Activated CD4-positive, alpha-beta T cell treated with anti-CD3 and anti-CD28 coated beads, Interleukin-2, amount 50 U/mL, for 4 hours (primary cell): ENCODE measurements at places on chromosomes 16 and 17.

DNA sequence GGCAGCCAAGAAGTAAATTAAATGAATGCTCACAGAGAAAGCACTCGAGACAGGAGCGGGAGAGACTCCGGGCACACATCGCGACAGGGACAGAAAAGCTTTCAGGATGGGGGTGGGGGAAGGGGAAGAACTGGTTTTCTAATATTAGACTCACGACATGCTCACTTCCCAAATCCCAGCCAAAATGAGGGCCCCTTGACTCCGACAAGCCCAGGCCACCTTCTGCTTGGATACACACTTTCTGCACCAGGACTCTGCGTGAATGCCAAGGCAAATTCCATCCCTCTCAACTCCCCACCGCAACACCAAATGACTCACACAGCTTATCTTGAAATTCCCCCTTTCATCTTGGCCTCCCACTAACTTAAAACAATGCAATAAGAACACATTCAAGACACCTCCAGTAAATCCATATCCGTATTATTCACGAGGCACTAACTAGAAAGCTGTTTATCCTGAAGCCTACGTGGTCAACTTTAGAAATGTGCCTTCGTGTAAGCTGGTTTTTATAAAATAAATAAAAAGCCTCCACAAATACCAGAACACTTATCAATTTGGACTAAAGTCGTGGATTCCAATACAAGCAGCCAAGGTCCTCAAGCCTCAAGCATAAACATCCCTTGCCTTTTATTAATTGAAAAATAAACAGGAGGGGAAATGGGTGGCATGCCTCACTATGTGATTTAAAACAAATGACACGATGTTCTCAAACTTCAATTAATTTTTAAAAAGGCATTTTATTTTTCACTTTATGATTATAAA is 46.1 kb downstream of the NXN start:
- DNase-seq, result no peak

DNA sequence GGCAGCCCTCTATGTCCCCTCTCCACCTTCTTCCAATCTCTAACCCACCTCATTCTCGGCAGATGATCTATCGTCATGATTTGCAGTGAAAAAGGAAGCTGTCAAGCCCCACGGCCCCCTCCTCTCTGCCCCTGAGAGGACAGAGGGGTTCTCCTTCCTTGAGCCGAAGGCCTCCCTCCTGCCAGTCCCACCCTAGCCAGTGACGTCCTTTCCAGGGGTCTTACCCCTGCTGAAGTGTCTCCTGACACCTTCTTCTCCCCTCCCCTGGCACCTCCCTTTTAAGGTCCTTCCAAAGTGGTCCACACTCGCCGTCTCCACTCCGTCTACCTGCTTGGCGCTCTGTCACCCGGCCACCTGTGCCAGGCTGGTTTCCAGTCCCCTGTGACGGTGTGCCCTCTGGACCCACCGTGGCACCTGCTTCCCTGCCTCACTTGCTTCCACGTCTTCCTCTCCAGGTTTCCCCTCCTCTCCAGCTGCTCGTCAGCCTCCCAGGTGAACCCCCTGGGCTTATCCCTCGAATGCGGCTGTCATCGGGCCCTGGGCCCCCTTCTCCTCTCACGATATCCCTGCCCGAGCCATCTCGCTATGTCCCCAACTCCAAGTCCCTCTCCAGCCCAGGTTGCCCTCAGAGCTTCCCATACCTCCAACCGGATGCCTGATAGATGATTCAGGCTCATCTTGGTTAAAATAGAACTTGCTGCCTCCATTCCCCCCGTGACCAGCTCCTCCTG is 5.7 kb downstream of the CCDC102A start:
- no peak for DNase-seq

DNA sequence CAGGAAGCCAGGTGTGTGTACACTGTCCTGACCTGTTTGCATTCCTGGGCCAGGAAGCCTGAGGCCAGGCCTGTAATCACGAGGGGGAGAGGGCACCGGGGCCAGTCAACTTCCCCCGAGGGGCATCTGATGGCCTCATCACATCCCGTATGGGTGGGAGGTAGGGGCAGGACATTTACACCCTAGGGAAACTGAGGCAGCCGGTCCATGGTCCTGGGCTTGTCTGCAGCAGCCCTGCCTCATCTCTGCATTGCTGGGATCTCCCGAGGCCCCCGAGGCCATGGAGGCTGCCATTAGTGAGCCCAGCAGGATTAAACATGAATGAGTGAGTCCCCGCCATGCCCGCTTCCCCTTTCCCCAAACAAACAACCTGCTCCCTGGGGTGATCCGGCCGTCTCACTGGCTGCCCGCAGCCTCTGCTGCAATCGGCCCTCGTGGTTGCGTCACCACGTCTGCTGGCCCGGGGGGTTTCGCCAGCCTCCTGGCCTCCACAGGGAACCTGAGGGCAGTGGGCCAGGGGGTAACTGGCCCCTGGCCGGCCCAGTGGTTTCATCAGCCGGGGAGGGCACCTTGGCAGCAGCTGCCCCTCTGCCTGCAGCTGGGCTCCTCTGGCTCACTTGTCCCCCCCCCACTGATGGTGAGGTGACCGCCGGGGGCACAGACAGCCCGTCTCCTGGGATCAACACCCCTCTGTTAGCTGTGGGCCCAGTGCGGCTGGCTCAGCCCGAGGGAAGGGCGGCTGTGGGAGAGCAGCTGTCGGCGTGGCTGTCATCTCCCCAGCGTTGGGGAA is 88.3 kb upstream of the GSE1 start:
- DNase-seq, result no peak

DNA sequence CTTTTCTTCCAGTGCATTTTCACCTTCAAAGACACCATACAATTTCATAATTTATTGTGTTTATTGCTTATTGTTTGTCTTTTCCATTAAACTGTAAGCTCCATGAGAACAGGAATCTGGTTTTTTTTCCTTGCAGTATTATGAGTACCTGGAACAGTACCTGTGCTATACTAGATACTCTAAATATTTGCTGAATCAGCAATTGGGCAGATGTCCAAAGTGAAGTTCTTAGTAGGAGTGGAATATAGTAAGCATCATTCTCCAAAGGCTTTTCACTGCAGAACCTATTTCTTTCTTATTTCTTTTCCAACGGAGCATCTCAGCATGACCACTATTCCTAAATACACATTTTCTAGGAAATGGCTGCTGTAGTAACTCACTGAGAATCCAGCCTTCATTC is 269.0 kb upstream of the CCL2 start:
- no peak for DNase-seq

GRCh38 chr17:68662037-68662432 is 60.9 kb upstream of the FAM20A start:
- DNase-seq, result no peak

DNA sequence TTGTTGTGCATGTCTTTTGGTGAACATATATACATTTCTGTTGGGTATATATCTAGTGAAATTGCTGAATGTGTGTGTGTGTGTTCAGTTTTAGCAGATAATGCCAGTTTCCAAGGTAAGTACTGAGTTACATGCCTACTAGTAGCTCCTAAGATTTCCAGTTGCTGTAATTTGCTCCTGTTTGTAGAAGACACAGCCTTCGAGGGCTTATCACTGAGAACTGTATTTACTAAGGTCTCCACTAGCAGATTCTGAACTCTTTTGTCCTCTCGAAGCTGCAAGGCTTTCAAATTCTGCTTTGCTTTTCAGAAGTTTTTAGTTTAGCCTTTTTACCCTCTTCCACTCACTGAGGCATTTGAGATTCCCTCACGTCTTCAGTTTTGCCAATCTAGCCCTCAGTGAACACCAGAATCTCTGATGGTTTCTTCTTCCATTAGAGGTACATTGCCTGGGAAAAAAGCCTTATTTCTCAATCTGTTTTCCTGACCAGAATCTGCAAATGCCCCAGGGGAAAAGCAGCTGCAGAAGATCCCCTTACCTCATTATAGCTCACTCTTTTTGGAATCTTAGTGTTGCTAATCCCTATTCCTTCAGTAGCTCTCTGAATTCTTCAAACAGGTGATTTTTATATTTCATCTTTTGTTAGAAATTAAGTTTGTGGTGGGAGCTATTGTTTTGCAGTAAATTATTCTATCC is 52.9 kb downstream of the NF1 start:
- DNase-seq, result no peak

- DNase-seq, result no peak
Measured at GRCh38 chr16:88284101-88284500, 98.7 kb upstream of the ZNF469 start.

- DNase-seq, result peak; percentile 6
Measured at GRCh38 chr17:2214047-2214928, 89.3 kb downstream of the SMG6 start.
